ENCODE measurements at places on chromosomes 4 and X.

DNA sequence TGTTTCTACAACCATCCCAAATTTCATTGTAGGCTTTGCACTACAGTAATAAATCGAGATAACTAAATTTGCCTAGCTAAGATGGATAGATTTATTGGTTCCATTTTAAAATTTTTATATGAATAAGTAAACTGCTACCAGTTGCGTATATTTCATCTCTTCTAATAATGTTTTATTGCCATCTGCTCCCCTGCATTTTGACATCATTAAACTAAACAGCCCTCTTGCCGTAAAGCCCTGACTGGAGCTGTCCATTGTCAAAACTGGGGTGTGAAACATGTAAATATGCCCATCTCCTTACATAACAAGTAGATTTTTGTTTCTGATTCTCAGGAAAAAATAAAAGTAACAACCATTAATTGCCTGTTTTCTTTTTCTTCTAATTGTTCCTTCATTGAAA lies 130.8 kb upstream of the BMPR1B start:
- no peak for DNase-seq

DNA sequence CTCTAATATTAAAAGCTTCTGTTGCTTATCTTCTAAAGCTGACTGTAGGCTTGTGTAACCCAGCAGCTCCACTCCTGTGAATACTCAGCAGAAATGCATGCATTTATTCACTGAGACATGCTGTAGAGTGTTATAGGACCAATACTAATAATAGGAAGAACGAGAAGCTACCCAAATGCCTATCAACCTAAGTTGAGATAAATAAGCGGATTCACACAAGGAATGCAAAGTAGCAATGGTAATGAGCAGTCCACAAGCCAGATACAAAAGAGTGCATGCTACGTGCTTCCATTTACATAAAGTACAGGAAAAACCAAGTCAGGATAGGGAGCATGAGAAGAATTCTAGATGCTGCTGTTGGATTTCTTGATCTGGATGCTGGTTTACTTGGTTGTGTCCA lies 155.9 kb downstream of the AASDH start:
- DNase-seq = no peak

DNA sequence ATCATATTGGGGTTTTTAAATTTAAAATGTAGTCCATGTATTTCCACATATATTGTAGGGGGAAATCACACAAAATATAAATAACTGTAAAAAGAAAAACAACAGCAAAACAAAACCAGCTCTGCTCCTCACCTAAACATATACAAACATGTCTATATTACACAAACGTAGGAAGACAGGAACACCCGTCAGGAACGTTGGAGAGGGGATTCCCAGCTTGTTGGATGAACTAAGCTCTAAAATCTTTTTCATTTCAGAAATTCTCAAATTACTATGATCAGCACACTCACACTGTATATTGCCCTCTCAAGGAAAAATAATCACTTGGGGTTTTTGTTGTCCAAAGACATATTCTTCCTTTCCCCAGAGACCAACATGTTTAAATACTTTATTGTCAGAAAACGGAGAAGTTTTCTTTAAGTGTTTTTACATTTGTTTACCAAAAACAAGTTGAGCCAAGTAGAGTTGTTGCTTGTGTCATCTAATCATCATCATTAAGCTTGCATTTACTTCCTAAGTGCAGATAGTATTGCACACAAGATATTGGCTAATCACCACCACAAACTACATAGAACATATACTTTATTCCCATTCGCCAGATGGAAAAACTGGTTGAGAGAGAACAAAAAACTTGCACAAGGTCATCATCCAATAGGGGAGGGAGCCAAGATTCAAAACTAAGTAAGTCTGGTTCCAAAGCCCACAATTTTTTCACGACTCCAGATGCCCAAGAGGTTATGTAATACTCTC lies 2.4 kb upstream of the TLR10 start:
- no peak for DNase-seq

GRCh38 chr4:186827534-186827897 lies 103.9 kb upstream of the FAT1 start:
- DNase-seq = no peak

- no peak for DNase-seq
These were observed 42.5 kb upstream of the MAP9 start for GRCh38 chr4:155419266-155419665.

DNA sequence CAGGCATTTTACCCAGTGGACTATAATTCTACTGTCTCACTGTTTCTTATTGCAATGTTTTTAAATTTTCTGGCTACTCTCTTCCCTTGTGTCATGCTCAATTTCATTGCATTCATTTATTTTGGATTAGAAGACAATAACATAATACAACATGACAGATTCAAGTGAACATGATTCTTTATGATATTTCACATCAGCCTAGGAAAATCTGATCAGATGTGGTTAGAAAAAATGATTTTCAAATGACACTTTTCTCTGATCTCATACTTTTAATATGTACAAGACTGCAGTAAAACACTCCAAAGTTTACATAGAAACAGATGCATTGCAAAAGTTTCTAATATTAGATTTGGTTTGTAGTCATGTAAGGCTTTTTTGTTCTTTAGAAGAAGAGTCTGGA lies 586.0 kb downstream of the ACTRT1 start:
- no peak for DNase-seq

GRCh38 chr4:145762719-145763118 lies 82.8 kb downstream of the C4orf51 start:
- DNase-seq = no peak

- DNase-seq = no peak
These were observed 21.9 kb downstream of the PIN4 start for GRCh38 chrX:72203421-72203820.

DNA sequence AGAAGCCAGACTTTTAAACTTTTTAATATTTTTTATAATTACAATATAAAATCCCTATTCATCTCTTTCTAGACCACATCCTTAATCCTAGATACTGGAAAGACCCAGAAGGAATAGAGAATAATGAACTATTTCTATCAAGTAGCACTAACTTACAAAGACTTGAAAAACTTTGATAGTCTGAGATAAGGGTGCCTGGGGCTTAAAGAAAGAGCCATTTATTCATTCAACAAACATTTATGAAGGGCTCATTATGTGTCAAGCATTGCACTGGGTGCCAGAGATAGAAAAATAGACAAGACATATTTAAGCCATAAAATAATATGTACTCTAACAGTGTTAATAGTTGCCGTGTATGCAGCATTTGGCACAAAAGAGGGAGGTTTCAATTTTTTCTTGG lies 178.0 kb upstream of the EMCN start:
- DNase-seq = no peak

GRCh38 chr4:122524176-122524575 lies 67.7 kb upstream of the IL2 start:
- DNase-seq = no peak

DNA sequence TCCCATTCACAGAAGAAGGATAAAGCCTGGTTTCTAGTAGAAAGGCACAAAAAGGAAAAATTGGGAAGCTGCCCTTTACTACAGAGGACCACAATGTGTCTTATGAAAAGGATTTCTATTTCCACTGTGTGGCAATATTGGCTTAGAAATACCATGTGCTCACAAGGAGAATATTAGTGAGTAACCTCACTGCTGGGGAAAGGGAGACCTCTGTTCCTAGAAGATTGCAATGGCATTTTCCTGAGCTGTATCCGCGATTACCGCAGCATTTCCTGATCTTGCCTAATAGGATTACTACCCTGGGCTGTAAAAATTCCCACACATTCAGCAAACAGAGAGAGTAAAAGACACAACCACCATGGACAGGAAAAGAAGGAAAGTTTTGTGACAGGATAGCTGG lies 308.8 kb upstream of the TECRL start:
- peak; percentile 20 for DNase-seq

DNA sequence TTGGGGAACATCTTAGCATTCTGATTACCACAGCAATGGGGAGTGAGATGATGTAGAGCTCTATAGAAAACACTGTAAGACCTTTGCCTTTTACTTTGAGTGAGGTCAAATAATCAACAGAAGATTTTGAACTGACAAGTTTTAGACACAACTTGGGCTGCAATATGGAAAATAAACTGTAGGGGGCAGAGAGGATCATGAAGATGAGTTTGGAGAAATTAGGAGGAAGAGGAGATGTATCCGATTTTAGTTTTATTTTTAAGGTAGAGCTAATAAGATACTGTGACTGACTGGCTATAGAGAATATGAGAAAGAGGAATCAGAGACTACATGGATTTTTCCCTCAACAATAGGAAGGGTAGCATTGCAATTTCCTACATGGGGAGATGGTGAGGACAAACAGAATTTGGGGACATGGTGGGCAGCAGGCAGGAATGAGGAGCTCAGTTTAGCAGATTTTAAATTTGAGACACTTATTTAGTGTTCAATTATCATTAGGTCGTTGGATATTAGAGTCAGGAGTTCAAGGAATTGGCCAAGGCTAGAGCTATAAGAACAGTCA lies 563.1 kb downstream of the INPP4B start:
- peak; percentile 4 for DNase-seq

- no peak for DNase-seq
These were observed 565.6 kb upstream of the EPHA5 start for GRCh38 chr4:66235876-66236275.

GRCh38 chr4:86482306-86483172 lies 111.6 kb upstream of the PTPN13 start:
- DNase-seq = no peak

- DNase-seq = no peak
These were observed 77.6 kb upstream of the ZNF518B start for GRCh38 chr4:10534820-10535219.

- no peak for DNase-seq
These were observed 170.2 kb downstream of the PACRGL start for GRCh38 chr4:20870436-20870835.

DNA sequence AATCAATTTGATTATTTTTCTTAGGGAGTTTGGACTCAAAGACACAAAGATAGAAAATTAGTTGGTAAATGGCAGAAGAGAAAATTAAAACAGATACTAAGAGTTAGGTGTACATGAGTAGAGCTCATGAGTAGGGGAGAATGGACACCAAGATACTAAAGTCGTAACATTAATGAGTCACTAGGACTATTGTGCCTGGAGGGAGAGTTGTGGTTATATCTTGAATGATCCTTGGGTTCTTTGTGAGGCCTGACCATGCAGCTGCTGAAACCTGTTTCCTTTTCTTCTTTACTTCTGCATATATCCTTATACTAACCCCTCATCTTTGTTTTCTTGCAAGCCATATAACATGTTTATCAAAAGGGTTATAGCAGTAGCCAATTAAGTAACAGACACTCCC lies 532.8 kb downstream of the RPA4 start:
- DNase-seq = no peak

GRCh38 chr4:46986922-46987638 lies 6.3 kb downstream of the GABRA4 start:
- DNase-seq = no peak

- DNase-seq = no peak
These were observed 181.0 kb upstream of the MAMLD1 start for GRCh38 chrX:150182161-150182560.

DNA sequence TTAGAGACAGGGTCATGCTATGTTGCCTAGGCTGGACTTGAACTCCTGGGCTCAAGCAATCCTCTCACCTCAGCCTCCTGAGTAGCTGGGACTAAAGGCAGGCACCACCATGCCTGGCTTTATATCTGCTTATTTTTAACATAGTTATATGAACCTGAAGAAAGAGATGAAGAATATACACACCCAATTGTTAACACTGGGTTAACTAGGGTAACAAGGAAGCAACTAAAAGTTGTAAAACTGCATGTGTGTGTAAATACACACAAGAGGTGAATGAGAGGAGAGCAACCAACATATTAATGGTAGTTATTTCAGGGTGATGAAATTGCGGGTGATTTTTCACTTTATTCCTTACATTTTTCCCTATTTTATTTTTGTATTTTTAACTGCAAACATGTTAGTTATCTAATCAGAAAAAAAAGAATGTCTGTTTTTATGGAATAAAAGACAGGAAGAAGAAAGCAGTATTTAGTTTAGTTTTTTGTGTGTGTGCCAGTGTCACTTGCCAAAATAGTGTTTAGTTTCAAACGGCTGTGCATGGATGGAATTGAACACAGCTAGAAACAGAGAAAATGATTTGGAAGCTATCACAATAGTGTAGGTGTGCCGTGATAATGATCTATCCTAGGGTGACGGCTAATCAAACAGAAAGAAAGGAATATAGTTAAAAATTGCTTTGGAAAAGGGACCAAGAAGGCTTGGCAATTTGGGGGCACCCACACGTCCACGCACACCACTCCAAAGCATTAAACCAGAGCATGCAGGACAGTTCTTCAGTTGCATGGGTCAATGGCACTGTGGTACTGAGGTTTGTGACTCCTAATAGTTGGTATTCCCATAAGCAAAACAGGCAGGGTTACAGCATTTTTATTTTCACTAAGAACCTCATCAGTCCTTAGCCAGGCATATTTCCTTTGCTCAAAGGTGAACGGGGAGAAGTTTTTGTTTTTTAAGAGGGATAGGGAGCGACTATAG lies 89.1 kb upstream of the KLHL13 start:
- no peak for DNase-seq

DNA sequence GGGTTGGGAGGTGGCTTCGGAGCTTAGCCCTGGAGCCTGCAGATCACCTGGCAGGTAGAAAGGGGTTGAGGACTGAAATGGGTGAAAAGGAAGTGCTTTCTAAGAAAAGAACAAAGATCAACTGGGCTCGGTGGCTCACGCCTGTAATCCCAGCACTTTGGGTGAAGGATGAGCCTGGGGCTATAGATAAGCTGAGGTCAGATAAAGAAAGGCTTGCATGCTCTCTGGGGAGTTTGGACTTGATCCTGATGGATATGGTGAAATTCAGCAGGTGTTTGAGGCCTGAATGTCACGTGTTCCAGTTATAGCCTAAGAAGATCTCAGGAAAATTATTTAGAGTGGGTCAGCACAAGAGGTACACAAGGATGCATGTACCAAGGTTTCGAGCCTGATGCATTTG lies 40.8 kb downstream of the SLC34A2 start:
- no peak for DNase-seq
